ENCODE measurements at places on chromosomes 3 and 15. TPM values are rescaled to one million over a fixed set of nuclear protein-coding genes. Genes with fewer than 3 reads are reported as not detected.

The SMCO1 gene
- total RNA-seq = not detected

The GABRG3 gene
- total RNA-seq = 4.5 TPM

The SLC27A2 gene
- total RNA-seq = not detected

The ACTRT3 gene
- total RNA-seq = not detected

The PLSCR2 gene
- total RNA-seq = not detected

The SYNM gene
- 22.8 TPM for total RNA-seq

The PRR20G gene
- total RNA-seq = not detected

The NCKIPSD gene
- total RNA-seq = 11.8 TPM

The SPRED1 gene
- total RNA-seq = 31.9 TPM

The TMEM207 gene
- not detected for total RNA-seq

The P2RY1 gene
- total RNA-seq = 1.2 TPM

The LIPH gene
- total RNA-seq = not detected

The UBA7 gene
- 0.85 TPM for total RNA-seq

The LRRN1 gene
- 20.2 TPM for total RNA-seq

The MESP1 gene
- not detected for total RNA-seq

The RARB gene
- 0.46 TPM for total RNA-seq

The LINS1 gene
- total RNA-seq = 27.8 TPM

The DUOXA2 gene
- not detected for total RNA-seq

The C15orf62 gene
- 0.10 TPM for total RNA-seq

The IL12A gene
- total RNA-seq = 0.05 TPM

The XCR1 gene
- not detected for total RNA-seq

The PEX5L gene
- not detected for total RNA-seq

The SLC2A2 gene
- not detected for total RNA-seq

The FOXL2NB gene
- 0.23 TPM for total RNA-seq

The MUSTN1 gene
- total RNA-seq = 35.7 TPM

The C3orf70 gene
- total RNA-seq = 11.7 TPM

The CCR4 gene
- not detected for total RNA-seq

The ZNF662 gene
- total RNA-seq = not detected

The CHL1 gene
- not detected for total RNA-seq

All from SJCRH30 (cell line).